ENCODE measurements at places on chromosomes 16 and 17. TPM values are rescaled to one million over a fixed set of nuclear protein-coding genes. Genes with fewer than 3 reads are reported as not detected.

The PLA2G10 gene
- 0.88 TPM for polyA plus RNA-seq

The TMEM114 gene
- not detected for polyA plus RNA-seq

DNA sequence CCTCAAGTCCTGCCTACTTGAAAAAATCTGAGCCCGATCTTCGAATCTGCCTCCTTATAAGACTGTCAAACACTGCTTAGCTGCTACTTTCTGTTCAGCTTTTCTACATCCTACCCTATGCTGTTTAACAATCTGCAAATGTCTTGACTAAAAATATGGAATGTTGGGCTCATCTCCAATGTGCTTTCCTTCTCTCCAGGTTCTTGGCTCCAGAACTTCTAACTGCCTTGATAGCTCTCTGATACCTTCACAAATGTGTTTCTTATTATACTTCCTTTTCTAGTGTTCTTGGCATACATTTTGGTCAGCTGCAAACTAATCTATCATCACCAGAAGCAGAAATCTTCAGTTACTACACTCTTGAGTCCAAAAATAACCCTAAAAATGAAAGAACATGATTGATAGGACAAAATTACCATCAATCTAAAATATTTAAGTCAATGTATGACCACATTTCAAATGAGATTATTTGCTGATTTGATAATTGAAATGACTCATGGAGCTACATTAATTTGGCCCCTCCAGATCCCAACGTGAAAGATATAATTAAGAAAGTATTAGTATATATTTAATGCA is 372.3 kb upstream of the MON1B start:
- no peak for DNase-seq

DNA sequence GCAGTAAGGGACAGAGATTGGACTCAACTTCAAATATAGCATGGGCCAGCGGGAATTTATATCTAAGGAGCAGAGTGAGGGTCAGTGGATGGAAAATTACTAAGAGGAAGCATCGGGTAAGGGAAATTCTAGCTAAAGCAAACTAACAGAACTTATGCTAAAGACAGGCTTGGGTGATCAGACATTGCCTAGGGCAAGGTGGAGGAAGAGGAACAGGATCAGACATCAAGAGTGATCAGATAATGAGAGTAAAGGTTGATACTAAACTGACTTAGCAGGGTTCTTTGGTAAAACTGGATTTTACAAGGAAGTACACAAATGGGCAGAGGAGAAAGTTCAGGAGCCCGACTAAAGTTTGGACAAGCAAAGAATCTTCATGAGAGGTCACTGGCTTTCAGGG is 86.3 kb upstream of the TOM1L1 start:
- DNase-seq, result no peak

- DNase-seq, result no peak
Measured at GRCh38 chr17:79652999-79653643, 42.3 kb upstream of the RBFOX3 start.

DNA sequence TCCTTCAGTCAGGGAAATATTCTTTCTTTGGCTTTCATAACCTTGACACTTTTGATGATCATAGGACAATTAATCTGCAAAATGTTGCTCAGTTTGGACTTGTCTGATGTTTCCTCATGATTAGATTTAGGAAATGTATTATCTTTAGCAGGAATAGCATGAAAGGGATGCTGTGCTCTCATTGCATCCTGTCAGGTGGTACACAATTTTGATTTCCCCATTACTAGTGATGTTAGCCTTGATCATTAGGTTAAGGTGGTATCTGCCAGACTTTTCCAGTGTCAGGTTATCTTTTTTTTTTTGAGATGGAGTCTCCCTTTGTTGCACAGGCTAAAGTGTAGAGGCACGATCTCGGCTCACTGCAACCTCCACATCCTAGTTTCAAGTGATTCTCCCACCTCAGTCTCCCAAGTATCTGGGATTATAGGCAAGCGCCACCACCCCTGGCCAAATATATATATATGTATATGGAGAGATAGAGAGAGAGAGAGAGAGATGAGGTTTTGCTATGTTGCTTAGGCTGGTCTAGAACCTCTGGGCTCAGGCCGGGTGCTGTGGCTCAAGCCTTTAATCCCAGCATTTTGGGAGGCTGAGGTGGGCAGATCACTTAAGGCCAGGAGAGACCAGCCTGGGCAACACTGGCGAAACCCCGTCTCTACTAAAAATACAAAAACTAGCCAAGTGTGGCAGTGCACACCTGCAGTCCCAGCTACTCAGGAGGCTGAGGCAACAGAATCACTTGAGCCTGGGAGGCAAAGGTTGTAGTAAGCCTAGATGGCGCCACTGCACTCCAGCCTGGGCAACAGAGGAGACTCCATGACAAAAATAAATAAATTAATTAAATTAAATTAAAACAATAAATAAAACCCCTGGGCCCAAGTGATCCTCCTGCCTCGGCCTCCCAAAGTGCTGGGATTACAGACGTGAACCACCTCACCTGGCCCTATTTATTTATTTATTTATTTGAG is 15.8 kb upstream of the CAVIN1 start:
- DNase-seq, result no peak

All from left kidney (tissue), 8 donors.